Right cardiac atrium (tissue), 5 donors: ENCODE measurements at places on chromosomes 6 and 20.

DNA sequence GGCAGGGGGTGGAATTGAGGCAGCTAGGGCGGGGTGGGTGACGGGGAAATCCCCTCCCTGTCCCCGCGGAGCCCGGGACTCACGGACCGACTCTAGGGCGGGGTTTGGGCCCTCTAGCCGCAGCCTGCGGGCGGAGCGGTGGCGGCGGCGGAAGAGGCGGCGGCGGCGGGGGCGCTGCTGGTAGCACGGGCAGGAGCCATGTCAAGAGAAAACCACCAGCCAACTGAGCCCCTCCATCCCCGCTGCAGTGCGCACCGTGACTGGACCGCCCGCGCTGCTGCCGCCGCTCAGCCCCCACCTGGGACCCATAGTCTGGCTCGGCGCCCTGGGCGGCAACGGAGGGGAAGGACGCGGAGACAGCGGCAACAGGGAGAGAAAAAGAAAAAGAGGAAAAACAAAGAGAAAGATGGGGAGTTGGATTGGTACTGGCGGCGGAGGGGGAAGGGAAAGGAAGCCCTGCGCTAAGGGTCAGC is 1.2 kb upstream of the C6orf62 start:
- DNase-seq, result peak; percentile 88

DNA sequence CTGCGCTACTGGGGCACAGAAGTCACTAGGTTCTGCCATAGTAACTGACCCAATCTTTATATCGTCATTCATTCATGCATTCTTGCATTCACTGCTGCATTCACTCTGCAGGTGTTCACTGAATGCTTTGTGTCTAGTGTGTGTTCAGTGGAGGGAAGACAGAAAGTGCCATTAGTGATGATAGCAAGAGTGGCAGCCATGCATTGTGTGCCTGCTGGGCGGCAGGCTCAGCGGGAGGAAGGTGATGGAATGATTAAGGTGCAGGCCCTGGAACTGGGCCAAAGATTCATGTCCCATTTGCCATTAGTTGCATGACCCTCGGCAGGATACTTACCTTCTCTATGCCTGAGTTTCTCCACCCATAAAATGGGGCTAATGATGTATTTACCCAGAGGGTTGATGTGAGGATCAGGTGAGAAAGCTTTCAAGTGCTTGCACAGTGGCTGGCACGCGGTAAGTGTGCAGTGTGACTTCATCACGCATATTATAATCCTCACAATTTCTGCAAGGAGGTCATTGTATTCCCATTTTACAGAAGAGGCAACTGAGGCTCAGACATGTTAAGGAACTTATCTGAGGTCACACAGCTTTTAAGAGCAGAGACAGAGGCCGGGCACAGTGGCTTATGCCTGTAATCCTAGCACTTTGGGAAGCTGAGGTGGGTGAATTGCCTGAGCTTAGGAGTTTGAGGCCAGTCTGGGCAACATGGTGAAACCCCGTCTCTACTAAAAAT is 40.1 kb downstream of the ITPR3 start:
- no peak for DNase-seq

DNA sequence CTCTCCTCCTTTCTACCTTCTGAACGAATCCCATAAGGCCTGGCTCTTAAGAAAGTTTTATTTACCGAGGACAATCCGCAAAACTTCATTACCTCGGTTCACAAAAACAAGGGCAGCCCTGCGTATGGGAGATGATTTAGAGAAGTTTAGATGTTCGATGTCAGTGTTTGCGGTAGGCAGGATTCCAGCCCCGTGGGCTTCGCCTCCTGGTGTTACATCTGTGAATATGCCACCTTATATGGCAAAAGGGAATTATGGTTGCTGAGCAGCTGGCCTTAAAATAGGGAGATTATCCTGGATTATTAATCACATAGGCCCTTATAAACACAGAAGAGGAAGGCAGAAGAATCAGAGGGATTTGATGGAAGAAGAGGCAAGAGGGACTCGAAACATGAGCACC is 21.1 kb downstream of the BMP6 start:
- no peak for DNase-seq

DNA sequence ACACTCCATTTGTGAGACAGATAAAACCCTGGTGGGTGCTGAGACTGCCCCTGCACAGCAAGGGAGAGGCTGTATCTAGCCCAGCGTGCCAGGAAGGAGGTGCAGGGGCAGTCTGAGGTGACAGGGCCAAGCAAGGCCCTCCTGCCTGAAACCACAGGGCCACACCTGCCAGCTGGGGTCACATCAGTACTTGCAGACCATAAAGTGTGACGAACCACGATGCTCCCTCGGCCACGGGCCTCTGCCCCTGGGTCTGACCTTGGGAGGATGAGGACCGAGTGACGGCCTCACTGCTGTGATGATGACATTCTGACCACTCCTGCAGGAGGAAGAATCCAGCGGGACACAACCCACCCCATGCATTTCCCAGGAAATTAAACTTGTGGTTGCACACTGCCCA is 75.1 kb downstream of the NINL start:
- DNase-seq, result peak; percentile 40
